Fibroblast of pulmonary artery (primary cell): ENCODE measurements at places on chromosomes 6 and 20.

- no peak for DNase-seq
Measured at GRCh38 chr20:400454-401275, 7.4 kb upstream of the RBCK1 start.

- DNase-seq: no peak
Measured at GRCh38 chr6:41208439-41209106, 7.6 kb upstream of the TREML2 start.

GRCh38 chr20:49275216-49275615 is 2.6 kb downstream of the ZNFX1 start:
- DNase-seq: no peak

- no peak for DNase-seq
Measured at GRCh38 chr20:10745790-10746189, 72.0 kb upstream of the JAG1 start.

- no peak for DNase-seq
Measured at GRCh38 chr6:44629636-44630035, 242.1 kb downstream of the CDC5L start.

DNA sequence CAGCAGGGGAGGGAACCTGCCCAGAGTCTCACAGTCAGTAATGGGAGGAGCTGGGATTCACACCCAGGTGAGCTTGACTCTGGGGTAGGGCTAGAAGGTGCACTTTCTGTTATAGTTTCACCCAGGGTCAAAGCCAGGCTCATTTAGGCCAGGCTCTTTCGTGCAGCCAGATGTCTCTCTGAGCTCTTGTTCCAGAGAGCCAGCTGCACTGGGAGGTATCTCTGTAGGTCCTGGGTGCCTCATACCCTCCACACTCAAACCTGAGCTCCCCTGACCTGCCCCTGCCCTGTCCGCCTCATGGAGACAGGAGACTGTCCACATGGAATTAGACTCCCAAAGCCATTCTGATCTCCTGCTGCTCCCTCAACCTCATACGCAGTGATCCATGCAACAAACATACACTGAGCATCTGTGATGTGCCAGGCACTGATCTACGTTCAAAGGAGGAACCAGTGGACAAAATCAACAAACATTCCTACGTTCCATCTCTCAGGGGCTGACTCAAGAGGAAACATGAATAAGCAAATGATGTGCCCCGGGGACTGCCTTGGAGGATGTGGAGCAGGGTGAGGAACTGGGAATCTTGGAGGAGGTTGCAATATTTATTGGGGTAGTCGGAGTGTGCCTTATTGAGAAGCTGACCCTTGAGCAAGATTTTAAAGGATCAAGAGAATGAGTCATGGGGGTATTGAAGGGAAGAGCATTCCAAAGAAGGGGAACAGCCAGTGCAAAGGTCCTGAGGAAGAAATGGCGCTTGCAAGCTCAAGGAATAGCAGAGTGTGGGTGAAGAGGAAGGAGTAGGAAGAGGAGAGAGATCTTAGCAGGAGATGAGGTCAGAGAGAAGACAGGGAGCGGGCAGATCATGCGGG is 71.3 kb upstream of the TOX2 start:
- peak; percentile 88 for DNase-seq

- no peak for DNase-seq
Measured at GRCh38 chr6:100724222-100724621, 156.9 kb downstream of the ASCC3 start.

- no peak for DNase-seq
Measured at GRCh38 chr20:61976644-61977418, 88.8 kb downstream of the TAF4 start.
